ENCODE measurements at places on chromosomes 5 and 9.

- DNase-seq = no peak
These were observed at the start of gene LCN15 for GRCh38 chr9:136764301-136764891. Gene LCN15, minus strand, starts transcription at chr9:136764518. Its CDS starts 30 bp downstream, at chr9:136764488.

GRCh38 chr5:178442405-178443257 is 147.6 kb downstream of the COL23A1 start:
- no peak for DNase-seq

DNA sequence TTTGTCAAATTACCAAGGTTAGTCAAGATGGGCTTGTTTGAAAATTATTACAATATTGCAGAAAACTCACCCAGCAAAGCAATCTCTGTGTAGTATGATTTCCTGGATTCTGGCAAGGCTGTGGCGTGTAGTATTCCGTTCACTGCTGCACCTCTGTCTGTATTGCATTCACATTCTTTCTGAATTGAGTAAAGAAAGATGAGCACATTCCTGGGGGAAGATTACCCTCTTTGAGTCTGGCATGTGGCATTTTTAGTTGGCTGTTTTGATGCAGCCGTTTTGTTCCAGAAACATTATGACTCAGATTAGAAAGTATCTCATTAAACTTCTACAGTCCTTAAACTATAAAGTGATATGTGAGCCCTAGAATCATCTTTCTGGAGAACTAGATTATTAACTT is 197.7 kb downstream of the TENT4A start:
- DNase-seq = no peak

DNA sequence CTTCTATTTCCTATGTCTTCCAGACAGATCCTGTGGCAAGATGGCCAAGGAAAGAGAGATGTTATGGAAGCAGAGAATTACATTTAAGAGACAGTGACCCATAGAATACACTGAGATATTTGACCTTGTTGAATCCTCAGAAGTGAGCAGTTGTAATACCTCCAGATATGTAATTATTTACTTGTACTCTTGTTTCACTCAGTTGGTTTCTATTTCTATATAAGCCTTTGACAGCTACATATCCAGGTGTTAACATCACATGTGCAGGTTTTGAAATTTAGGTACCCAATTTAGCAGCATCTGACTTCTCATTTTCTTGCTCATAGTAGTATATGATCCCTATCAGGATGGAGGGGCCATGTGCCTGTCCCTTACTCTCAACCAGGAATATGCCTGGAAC is 269.5 kb downstream of the CD180 start:
- no peak for DNase-seq

DNA sequence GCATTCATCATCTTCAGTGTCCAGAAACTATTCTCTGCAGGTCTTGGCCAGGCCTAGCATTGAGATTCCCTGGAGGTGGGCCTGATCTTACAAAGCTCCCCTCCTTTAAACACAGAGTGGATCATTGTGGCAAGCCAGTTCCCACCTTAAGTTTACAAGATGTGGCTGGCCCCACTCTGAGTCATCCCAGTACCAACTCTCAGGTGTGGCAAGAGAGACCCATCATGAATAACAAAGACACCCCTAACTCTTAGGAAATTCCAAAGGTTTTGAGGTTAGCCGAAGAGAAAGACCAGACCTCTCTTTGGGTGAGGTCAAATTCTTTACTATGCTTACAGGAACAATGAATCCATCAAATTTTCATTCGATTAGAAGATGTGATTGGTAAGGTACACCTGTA is 78.2 kb downstream of the RFK start:
- no peak for DNase-seq

DNA sequence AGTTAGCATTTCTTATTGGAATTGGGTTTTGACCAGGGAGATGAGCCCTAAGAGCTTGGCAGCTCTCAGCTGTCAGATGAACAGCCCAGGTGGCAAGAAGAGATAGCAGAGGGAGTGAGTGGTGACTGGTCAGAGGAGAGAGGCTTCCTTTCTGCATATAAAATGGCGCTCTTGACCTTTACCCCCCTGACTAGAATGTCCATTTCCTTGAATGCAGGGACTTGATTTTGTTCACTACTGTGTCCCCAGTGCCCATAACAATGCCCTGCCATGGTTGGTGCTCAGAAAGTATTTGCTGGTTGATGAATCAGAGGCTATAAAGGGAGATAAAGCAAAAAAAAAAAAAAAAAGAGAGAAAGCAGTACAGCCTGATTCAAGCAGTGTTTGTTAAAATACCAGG is 7.2 kb downstream of the CHMP5 start:
- DNase-seq = no peak
